Ovary (tissue), 10 donors: ENCODE measurements at places on chromosomes 1 and 21. TPM values are rescaled to one million over a fixed set of nuclear protein-coding genes. Genes with fewer than 3 reads are reported as not detected.

- no peak for DNase-seq
Observed at GRCh38 chr1:51576085-51576444, 40.8 kb upstream of the OSBPL9 start.

DNA sequence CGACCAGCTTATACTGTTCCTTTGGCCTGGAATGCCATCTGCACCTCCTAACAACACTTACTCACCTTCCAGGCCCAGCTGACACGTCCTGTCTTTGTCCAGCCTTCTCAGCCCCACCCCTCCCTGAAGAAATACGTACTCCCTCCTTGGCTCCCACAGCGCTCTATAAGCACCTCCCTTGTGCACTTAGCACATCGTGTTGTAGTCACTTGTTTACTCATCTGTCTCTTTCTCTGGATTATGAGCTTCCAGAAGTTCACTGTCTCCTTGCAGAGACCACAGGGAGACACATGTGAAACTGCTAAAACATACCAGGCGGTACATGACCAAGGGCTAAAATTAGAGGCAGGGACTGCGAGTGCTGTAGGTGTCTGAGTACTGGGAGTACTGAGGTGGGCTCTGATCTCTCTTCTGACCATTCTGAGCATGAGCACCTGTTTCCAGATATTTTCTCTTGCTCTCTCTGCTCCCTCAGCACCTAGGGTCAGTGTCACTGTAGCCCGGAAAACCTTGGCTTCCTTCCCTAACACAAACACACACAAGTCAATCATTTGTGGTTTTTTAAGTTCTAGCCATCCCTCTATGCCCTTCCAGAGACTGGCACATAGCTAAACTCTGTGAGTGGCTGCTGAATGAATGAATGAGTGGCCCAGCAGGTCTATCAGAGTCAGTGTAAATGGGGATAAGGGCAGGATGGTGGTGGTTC is 5.1 kb downstream of the DCST1 start:
- no peak for DNase-seq

GRCh38 chr1:218813237-218813636 is 360.4 kb upstream of the LYPLAL1 start:
- no peak for DNase-seq

DNA sequence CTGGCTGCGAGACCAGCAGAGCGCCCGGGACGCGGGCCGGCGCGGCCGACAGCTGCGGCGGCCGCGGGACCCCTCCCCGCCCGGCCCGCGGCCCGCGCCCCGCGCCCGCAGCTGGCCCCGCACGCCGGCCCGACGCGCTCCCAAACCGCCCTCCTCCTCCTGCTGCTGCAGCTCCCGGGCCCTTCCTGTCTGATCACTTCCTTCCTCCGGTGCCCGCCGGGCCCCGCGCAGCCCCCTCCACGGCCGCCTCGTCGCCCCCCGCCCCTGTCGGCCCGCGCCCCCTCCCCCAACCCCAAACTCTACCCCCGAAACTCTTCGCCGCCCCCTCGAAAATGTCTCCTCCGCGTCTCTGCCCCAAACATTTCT is 594 bp downstream of the LUZP1 start:
- peak; percentile 52 for DNase-seq

GRCh38 chr1:90713741-90714509 is 3.2 kb downstream of the BARHL2 start:
- no peak for DNase-seq

DNA sequence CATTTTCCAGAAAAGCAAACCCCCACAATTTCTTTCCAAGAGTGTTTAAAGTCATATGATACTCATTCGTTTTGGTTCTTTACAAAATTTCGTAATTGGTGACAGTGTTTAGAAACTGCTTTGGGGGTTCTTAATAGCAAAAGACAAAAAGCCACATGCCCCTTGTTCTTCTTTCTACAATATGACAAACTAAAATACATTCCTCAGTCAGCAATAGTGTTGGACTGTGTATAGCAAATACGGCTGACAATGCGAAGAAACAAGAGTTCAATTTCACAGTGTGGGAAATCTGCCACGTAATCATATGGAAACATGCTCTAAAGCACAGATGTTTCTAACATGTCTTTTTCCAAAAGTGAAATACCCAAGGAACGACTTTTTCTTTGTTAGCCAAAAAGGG is 7.6 kb upstream of the IFNAR1 start:
- DNase-seq: no peak

DNA sequence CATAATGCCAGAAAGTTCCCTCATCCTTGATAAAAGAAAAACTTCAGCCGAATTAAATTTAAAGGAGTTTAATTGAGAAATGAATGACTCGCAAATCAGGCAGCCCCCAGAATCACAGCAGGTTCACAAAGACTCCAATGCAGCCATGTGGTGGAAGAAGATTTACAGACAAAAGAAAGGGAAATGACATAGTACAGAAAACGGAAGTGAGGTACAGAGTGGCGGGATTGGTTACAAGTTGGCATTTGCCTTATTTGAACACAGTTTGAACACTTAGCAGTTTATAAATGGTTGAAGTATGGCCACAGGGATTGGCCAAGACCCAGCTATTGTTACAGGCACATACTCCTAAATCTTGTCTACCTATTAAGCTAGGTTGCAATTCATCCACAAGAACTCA is 46.6 kb downstream of the HIVEP3 start:
- DNase-seq: no peak

DNA sequence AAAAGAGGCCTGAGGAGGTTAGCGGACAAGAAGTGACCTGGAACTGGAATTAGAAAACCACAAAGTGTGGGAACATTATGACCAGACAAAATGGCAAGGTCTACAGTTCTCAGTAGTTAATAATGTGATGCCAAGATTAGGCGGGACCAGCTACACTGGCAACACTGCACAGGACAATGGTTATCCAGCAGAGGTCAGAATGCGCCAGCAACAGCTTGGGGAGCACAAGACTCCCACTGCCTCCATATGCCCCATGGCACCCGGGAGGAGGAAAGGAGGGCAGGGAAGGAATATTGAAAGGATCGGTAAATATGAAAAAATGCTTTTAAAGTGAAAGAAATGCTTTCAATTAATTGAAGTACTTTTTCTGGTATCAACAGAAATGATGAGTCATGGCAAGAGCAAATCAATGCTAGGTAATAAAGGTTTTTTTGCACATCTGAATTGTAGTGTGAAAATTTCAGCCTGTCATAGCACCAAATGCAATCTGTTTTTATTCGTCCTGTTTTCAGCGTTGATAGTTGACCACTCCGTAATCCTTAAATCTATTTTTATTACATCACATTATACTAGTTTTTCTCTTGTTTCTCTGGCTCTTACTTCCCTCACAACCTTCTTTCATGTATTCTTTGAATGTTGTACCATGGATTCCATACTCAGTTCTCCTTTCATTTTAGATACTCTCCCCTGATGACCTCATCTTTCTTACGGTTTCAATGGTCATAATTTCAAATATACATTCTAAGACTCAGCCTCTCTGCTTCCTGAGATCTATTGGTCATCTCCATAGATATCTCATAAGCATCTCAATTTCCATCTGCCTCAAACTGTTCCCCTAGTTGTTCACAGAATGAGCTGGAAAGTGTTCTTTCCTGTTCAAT is 30.7 kb downstream of the VCAM1 start:
- DNase-seq: no peak

DNA sequence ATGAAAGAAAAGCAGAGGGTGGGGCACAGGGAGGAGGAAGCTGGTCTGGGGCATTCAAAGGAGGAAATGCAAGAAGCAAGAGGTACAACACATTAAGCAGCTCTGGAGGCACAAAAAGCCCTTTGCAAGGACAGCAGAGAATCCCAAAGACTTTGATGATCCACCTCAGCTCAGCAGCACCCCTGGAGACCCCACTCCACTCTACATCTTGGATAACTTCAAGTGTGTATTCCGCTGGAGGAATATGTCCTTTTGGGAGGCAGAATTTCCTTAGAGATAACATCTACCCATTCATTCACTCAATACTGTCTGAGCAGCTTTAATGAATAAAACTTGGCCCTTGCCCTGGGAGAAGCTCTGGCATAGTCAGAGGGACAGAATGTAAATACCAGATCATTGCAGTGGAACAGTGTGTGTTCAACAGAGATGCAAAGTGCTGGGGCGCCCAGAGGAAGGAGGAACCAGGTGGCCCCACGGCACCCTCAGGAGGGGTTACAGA is 599.7 kb downstream of the KIF26B start:
- DNase-seq: no peak

DNA sequence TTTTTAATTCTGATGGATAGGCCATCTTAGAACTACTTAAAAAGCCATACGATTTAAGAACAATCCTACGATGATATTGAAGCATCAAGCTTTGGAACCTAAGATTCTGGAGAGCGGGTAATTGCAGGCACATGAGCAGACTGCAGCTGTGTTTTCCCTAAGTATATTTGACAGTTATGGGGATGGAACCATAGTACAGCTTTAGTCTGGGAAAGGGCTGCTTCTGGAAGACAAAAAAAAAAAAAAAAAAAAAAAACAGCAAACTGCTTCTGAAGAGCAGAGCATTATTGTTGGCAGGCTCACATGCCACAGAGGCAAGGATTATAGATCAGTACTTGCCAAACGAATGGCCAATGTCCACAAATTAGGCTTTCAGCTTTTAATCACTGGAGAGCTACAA is 1618.7 kb downstream of the AMY1C start:
- no peak for DNase-seq

The SPATA1 gene
- 0.22 TPM for polyA plus RNA-seq

The AUNIP gene
- polyA plus RNA-seq: 0.45 TPM

The JAM2 gene
- polyA plus RNA-seq: 23.7 TPM
